ENCODE measurements at places on chromosomes 7 and 10. TPM values are rescaled to one million over a fixed set of nuclear protein-coding genes. Genes with fewer than 3 reads are reported as not detected.

DNA sequence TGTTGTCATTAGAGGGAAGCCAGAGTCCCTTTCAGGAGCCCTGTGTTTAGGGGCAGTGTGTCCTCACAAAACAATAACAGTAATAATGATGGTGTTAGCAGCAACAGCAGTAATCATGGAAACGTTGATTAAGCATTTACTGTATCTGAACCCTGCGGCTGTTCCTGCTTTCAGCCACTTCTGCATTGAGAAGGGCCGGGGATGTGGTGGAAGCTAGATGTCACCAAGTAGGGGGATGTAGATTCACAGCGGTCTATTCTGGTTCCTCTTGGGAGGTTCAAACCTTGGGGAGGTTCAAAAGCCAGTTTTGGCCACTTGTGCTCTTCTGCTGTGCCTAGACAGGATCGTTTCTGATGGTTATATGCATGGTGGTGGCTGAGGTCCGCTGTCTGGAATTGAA is 44.8 kb downstream of the PRPF18 start:
- no peak for DNase-seq

- DNase-seq = no peak
Measured at GRCh38 chr10:48464871-48465736, 139.8 kb downstream of the ARHGAP22 start.

The CALCR gene
- polyA plus RNA-seq = 1.0 TPM

The PLXNA4 gene
- polyA plus RNA-seq = 0.44 TPM

The PDZD7 gene
- 1.7 TPM for polyA plus RNA-seq

GRCh38 chr7:2542916-2543871 is 12.1 kb downstream of the BRAT1 start:
- no peak for DNase-seq

- DNase-seq = no peak
Measured at GRCh38 chr7:46764100-46764936, 817.6 kb downstream of the TNS3 start.

The KIAA1549 gene
- polyA plus RNA-seq = 6.5 TPM

The PRRT4 gene
- polyA plus RNA-seq = 1.0 TPM

The PSMG3 gene
- 69.8 TPM for polyA plus RNA-seq

GRCh38 chr10:70588255-70588654 is 14.3 kb downstream of the PRF1 start:
- peak; percentile 37 for DNase-seq

DNA sequence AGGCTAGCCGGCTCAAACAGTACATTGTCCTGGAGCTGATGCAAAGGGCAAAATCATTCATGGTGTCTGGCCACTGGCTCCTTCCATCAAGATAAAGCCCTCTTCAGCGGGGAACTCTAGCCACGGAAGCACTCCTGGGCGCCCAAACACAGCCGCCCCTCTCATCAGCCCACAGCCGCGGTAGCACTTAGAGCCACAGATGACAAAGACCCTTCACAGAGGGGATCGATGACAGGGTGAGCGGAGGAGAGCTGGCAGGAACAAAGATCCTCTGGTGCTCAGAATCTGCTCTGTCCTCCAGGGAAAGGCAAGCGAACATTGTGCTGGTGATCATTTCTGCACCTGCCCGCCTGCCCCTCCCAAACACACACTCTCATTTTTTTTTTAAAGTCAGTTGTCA is 222.2 kb upstream of the NRP1 start:
- DNase-seq = no peak

The GTF2IRD1 gene
- 27.4 TPM for polyA plus RNA-seq

DNA sequence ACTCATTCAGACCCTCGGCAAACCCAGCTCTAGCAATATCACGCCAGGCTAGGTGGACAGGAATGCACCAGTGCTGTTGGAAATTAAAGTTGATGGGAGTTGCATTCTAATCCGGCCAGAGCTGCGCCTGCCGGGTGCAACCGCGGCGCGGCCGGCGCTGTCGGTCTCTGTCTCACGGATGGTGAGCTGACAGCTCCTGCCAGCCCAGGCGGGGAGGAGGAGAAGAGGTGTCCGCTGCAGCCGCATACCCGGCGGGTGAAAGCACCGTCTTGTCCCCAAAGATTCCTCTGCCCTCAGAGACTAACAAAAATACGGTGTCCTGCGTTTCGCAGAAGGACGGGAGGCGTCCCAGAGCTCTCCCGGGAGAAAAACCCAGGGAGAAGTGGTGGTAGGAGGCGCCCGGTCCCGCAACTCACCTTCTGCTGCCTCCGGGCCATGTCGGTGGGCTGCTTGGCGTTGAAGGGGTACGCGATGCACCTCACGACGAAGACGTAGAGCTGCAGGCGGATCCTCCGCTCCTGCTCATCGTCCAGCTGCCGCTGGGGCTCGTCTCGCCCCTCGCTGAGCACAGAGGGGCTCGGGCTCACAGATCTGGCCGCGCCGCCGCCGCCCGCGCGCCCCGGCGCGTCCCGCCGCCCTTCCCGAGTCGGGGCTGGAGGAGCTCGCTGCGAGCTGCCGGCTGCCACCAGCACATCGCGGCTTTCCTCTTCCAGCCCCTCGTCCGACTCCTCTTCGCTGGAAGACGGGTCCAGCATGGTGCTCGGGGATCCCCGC is 490 bp downstream of the CADPS2 start:
- DNase-seq = no peak

The PAPSS2 gene
- polyA plus RNA-seq = 7.3 TPM

The RPEL1 gene
- 0.13 TPM for polyA plus RNA-seq

DNA sequence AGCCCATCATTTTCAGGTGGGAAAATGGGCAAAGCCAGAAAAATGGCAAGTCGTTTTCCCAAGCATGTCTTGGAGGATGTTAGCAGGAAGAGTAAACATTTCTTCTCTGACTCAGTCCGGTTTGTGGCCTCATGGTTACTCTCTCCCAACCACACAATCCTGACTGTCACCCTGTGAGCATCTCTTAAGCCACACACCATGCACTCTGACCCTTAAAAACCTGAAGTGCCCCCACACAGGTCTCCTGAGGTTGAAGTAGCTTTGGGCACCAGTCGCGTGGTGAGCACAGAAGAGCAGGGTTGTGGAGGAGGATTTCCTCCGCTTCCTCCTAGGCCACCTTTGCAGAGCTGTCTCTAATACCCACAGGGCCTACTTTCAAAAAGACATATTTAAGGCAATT is 387.3 kb upstream of the NPVF start:
- DNase-seq = no peak

The ELMO1 gene
- polyA plus RNA-seq = 21.0 TPM

DNA sequence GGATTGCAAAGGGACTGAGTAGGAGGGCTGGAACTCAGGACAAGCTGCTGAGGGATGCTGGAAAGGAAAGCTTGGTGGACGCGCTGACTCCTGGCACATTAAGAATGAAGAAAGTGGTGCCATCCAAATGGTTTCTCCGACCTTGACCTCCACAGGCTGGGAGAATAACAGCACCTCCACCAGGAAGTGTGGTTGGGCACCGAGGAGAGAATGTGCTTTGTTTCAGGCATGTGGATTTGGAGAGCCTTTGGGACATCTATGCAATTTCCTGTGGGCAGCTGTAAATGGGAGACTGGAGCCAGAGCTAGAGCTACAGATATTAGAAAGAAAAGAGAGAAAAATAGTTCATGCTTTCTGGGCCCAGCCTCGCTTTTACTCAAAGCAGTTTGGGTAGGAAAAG is 29.8 kb upstream of the HABP2 start:
- DNase-seq = no peak

The AASS gene
- 207 TPM for polyA plus RNA-seq

GRCh38 chr10:120517881-120518484 is 61.0 kb downstream of the PLPP4 start:
- DNase-seq = no peak

The EEPD1 gene
- polyA plus RNA-seq = 3.1 TPM

The EBLN1 gene
- not detected for polyA plus RNA-seq

- peak; percentile 73 for DNase-seq
Measured at GRCh38 chr10:135601-136464, 578 bp downstream of the ZMYND11 start.

DNA sequence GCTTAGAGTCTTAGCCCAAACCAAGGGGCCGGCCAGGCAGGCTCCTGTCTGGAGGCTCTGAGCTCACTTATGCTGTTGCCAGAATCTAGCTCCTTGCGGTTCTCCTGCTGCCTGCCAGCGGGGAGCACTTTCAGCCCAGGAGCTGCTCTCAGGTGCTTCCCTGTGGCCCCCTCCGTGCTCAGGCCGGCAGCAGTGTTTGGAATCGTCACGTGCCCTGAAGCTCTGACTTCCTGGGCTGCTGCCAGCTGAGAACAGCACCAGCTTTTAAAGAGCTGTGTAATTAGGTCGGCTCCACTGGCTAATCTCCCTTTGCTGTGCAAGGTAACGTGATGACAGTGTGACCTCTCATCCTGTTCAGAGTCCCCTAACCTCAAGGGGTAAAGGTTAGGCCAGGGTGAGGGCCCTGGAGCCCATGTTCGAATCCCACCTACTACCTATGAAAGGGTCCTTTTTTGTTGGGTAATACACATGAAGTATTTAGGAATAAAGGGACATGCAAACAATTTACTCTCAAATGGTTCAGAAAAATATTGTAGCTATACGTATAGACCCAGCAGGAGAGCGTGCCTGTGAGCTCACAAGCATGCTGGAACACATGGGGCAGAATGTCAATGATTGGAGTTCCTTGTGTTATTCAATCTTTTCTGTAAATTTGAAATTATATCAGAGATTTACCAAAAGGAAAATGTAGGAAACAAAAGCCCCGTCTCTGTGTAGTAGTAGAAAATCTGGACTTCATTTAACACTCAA is 16.6 kb downstream of the ZNF862 start:
- DNase-seq = peak; percentile 62

- no peak for DNase-seq
Measured at GRCh38 chr10:34489411-34489810, 325.7 kb downstream of the PARD3 start.

DNA sequence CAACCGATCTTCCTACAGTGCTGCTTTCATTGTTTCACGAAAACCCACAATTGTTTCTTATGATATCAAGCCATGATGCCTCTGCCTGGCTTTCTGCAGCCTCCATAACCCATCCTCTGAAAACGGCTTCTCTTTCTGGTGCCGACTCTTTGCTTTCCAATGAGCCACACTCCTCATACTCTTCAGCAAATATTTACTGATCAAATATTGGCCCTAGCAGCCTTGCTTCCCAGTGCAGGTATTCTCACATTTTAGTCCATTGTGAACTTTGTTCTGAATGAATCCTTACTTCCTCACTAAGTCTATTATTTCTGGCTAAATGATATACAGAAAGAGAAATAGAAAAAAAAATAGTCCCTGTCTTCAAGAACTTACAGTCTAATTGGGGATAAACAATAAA is 35.5 kb downstream of the LAMB1 start:
- DNase-seq = no peak

DNA sequence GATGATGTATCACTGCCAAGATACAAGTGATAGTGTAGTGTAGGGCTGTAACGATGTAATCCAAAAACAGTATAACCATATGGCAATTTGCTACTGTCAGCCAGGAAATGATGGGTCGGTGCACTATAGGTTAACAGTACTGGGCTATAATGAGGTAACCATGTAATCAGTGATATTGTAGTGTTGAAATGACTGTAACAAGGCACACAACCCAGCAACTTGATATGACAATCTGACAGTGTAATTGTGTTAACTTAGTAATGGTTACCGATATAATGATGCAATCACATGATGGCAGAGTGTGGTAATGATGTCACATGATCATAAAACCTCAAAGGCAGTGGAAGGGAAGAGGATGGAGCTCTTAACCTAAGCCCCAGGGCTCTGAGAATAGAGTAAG is 73.8 kb upstream of the SLF2 start:
- DNase-seq = no peak

GRCh38 chr7:94115316-94115715 is 111.2 kb upstream of the BET1 start:
- no peak for DNase-seq

The MAPK8 gene
- polyA plus RNA-seq = 18.2 TPM

GRCh38 chr7:142496545-142496991 is 238.7 kb upstream of the PRSS58 start:
- DNase-seq = no peak

GRCh38 chr7:18401757-18402156 is 93.8 kb upstream of the HDAC9 start:
- no peak for DNase-seq

- DNase-seq = no peak
Measured at GRCh38 chr7:41436139-41436538, 266.8 kb downstream of the INHBA start.

- DNase-seq = no peak
Measured at GRCh38 chr7:4789194-4790077, 14.0 kb downstream of the AP5Z1 start.

DNA sequence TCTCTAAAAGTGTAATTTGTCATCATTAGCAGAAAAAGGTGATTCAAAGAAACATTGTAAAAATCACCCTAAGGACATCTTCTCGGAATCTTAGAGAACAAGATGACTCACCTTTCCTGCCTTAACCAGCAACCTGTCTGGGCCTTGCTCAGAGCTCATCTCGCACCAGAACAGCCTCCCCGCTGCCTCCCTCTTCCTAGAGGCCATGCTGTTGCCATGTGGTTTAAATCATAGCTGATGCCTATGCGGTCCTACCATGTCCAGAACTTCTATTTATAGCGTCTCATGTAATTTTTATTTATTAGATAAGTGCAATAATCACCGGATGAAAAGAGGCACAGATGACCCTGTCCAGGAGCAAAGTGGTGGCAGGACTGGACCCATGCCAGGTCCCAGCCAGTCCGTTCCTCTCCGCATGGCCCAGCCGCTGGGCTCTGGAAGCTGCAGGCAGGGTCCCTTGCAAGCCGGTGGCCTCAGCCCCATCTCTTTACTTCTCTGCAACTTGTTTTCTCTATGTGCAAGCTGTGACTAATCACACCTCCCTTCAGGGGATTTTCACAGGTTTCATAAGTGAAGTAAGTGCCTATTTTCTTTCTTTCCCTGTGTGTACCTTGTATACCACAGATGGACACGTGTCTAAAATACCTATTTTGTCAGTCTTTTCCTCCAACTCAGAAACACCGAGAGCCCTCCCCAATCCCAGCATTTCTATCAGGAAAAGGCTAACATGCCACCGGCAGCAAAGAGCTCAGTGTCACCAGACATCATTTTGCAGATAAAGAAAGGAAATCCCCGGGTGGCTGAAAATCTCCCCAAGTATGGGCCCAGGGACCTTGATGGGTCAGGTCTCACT is 27.1 kb downstream of the KLF6 start:
- DNase-seq = no peak

The NDUFA5 gene
- 3.4 TPM for polyA plus RNA-seq

GRCh38 chr7:44167920-44168319 is 21.3 kb downstream of the GCK start:
- DNase-seq = no peak

- no peak for DNase-seq
Measured at GRCh38 chr10:100372415-100373297, 25.6 kb downstream of the SCD start.

- no peak for DNase-seq
Measured at GRCh38 chr10:31143331-31143935, 111.8 kb upstream of the ZNF438 start.
